ENCODE measurements at places on chromosomes 11 and 22.
A peak's percentile ranks its signal among the peaks of the same experiment; 100 is the strongest.

DNA sequence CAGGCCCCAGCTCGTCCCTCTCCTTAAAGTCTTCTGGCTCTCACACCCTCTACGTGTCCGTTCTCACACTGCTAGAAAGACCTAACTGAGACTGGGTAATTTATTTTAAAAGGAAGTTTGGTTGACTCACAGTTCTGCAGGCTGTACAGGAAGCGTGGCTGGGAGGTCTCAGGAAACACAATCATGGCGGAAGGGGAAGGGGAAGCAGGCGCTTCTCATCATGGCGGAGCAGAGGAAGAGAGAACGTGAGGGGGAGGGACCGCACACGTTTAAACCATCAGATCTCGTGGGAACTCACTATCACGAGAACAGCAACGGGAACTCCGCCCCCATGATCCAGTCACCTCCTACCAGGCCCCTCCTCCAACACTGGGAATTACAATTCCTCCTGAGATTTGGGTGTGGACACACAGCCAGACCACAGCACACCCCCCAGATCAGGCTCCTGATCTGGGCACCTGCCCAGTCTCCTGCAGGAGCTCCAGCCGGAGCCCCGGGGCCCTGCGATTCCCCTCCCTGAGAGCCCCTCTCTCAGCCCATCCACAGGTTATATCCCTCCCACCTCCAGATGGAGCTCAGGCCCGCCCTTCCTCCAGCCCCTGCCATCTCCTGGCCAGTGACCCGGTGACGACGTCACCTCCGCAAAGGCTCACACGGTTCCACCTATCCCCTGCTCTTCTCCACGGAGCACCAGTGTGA, 170.2 kb downstream of the BRD1 start:
- peak; percentile 60 for DNase-seq

GRCh38 chr11:102386136-102386734, 39.2 kb downstream of the BIRC2 start:
- DNase-seq = no peak

DNA sequence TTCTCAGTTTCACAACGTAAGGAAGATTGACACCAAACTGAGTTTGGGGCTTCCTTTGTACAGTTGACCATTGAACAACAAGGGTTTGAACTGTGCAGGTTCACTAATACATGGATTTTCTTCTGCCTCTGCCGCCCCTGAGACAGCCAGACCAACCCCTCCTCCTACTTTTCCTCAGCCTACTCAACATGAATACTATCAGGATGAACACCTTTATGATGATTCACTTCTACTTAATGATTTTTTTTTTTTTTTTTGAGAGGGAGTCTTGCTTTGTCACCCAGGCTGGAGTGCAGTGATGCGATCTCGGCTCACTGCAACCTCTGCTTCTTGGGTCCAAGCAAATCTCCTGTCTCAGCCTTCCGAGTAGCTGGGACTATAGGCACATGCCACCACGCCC, 14.6 kb downstream of the RBM4 start:
- no peak for DNase-seq

DNA sequence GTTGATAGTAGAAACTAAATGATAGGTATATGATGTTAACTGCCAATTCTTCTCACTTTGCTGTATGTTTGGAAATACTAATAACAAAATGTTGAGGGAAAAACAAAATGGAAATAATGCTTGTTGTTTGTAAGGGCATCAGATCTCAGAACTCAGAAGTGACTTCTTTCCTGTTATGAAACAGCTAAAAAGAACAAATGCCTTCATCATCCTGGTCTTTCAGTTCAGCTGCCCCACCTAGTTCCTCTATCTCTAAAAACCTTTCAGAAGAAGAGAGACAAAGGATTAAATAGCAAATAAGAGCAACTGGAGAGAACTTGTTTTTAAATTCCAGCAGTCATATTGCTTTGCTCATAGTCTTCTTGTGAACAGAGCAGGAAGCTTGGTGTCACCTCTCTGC, 345.3 kb upstream of the NCAM1 start:
- no peak for DNase-seq

DNA sequence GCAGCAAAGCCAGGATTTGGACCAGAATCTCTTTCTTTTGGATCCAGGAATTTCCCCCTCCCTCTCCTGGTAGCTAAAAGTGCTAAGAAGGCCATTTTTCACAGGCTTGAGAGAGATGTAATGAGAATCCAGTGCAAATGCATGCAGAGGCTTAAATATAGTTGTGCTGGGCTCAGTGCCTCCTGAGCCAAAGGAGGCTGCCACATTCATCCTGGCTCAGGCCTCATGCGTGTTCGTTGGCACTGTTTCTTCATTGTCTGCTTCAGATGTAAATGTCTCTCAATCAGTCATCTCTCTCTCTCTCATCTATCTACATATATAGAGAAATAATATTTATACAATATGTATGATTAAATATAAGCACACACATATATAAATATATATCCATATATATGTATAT, 83.6 kb downstream of the INSC start:
- DNase-seq = no peak

DNA sequence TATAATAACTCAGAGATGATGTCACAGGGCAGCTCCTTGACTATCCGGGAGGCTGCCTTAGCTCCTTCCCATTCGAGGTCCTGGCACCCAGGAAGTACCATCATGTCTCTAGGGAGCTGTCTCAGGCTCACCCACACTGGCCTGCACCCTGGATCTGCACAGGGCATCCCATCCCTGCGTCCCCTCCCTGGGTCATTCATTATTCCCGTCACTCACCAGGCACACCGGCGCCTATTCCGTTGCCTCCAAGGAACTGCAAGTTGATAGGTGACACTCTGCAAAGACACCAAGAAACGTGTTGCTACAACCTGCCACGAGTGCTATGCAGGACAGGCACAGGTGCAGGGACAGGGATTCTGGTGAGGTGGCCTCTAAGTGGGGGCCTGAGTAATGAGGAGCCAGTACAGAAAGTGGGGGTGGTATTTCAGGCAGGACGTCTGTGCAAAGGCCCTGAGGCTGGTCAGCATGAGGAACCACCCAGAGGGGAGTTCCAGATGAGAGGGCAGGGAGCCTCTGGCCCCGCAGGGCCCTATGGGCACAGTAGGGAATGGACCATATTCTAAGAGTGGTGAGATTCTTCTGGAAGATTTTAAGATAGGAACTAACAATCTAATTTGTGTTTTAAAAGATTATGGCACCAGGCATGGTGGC, 71.6 kb upstream of the SHANK2 start:
- DNase-seq = no peak

- no peak for DNase-seq
These were observed 44.8 kb downstream of the GAS2 start for GRCh38 chr11:22711071-22711770.

GRCh38 chr11:84958295-84958694, 668.8 kb downstream of the DLG2 start:
- no peak for DNase-seq

GRCh38 chr11:115042002-115042401, 363.7 kb downstream of the NXPE2 start:
- DNase-seq = no peak

All from activated CD8-positive, alpha-beta memory T cell treated with anti-CD3 and anti-CD28 coated beads for 4 hours (primary cell).